ENCODE measurements at places on chromosomes 12 and 14. TPM values are rescaled to one million over a fixed set of nuclear protein-coding genes. Genes with fewer than 3 reads are reported as not detected.

The KIF5A gene
- 8.9 TPM for polyA plus RNA-seq

DNA sequence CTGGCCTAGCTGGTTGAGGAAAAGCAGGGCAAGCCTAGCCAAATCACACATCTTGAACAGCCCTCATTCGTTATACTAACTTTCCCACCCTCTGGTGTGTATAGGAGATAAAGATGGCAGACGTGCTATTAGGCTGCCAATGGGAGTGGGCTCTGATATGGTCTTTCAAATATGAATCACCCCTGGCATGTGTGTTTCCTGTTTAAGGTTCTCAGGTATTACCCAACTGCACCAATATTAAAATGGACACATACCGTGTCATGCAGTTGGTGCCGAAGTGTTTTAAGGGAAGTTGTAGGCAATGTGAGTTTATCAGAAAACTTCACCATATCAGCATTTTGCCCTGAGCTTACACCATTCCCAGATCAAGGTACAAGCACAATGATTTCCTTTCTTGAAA, 33.4 kb downstream of the CHST11 start:
- no peak for DNase-seq

DNA sequence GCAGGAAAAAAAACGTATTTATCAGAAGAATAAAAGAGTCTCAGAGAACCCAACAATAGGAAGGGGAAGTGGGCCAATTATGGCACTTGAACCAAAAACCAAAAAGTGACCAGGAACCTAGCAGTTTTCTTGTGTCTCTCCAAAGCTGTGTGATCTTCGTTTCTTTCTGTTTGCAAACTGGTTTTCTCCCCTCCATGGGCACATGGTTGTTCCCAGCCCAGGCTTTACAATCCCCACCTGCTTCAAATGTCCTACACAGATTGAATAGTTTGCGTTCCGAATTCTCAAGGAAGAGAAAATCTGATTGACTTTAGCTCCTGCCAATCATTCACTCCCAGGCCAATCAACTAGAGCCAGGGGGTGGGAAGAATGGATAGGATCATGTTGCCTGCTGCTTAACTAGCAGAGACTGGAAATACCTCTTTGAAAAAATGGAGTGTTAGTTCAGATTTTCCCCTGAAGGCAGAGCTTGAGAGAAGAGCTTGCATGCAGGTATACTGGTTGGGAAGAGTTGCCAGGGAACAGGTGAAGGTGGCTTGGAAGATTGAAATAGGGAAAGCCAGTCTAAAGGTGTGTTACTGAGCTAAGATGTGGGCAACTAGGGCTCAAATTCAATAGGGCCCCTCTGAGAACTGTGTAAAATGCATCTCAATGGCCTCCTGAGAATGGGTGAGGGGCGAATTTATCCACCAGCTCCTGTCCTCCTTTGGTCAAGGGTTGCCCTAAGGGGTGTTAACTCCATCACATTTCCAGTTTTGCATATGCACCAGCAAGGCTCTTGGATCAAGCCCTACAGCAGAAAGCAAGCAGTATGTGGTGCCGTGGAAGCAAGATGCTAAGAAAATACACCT, 106.4 kb upstream of the SRRM4 start:
- DNase-seq, result no peak

GRCh38 chr12:82801951-82802610, 115.4 kb downstream of the TMTC2 start:
- no peak for DNase-seq

- DNase-seq, result no peak
Measured at GRCh38 chr14:101721951-101722661, 39.4 kb upstream of the PPP2R5C start.
